ENCODE measurements at places on chromosomes 6 and 20.

DNA sequence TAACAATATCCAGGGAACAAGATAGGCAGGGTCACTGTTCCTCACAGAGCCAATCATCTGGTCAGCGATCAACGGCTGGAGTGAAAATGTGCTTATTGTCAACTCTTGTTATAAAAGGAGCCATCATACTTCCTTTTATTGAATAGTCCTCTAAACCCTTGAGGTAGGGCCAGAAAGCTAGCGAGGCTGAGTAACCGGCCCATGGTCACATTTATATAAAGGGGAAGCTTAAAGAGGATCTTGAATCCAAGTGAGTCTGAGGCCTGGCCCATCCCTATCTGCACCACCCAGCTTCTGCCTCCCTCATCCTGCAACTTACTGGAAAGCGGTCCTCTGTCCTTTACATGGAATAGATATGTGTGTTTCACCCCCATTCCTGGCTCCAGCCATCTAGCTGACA is 9.5 kb downstream of the PHACTR3 start:
- DNase-seq, result no peak

GRCh38 chr6:2209226-2209809 is 36.1 kb downstream of the GMDS start:
- DNase-seq, result peak; percentile 79

DNA sequence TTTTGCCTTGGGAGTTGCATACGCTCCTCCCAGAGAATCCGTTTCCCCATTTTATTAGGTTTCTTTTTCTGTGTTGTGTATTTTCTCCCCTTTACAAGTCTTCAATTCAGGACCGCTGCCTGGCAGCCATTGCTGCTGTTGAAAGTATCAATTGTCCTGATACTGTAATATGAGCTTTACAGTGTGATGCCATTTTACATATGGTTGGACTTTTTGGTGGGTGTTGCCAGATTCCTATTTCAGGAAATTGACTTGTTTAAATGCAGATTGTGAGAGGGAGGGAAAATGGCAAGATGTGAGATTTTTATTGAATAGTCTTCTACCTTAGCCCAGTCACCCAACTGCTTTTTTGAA is 1.2 kb downstream of the PANK2 start:
- no peak for DNase-seq

- DNase-seq, result no peak
These were observed 36.6 kb downstream of the CITED2 start for GRCh38 chr6:139337830-139338229.

DNA sequence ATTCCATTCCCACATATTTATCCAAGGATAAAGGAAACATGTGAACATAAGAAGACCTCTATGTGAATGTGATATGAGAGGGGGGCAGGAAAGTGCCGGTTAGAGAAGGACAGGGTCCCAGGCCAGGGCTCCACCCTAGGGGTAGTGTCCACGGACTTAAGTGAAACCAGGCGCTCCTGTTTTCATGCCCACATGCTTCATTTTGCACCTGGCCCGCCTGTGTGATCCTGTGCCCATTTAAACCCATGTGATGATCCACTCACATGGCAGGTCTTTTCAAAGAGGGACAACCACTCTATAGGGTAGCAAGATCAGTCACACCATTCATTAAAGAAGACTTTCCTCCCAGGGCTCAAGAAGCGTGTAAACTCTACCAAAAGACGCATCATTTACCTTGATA is 865.3 kb upstream of the GJE1 start:
- DNase-seq, result peak; percentile 81

- no peak for DNase-seq
These were observed 46.7 kb downstream of the RALY start for GRCh38 chr20:34040300-34040995.

GRCh38 chr20:19368351-19368750 is 155.9 kb downstream of the SLC24A3 start:
- no peak for DNase-seq

DNA sequence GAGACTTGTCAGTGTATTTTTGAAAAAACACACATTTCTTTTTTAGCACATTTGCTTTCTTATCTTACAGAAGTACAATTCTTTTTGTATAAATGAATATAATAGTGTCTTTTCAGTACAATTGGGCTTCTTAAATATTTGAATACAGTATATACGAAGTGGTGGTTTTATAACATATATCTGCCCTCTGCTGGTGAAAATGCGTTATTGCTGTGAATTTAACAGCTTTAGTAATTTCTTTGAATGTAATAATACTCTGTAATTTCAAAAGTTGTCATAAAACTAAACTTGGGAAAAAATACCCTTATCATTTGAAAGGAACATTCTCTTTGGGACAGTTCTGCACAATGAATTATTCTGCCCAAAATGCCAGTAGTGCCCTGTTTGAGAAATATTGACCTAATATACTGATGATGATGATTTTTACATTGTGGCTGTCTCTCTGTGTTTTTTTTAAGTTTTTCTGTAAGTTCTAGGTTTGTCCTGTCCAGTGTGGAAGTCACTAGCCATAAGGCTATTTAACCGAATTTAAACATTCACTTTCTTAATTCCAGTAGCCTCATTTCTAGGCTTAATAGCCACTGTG is 19.0 kb downstream of the SMAP1 start:
- peak; percentile 22 for DNase-seq

GRCh38 chr6:47428288-47428687 is 49.3 kb upstream of the CD2AP start:
- no peak for DNase-seq

DNA sequence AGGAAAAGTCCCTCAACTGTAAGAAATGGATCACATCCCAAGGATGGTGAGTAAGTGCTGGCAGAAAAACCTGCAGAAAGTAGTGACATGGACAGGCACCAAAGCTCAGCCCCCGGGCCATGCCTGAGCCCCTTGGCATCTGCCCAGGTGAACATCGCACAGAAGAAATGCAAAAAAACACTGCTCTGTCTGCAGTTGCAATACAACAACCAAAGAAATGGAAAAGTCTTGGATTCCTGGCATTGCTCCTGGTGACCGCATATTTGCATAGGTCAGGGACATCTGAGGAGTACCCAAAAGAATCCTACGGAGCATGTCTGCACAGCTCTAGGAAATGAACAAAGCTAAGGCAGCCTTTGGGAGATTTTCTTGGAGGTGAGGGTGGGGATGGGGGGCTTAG is 63.1 kb upstream of the PTPRT start:
- no peak for DNase-seq

DNA sequence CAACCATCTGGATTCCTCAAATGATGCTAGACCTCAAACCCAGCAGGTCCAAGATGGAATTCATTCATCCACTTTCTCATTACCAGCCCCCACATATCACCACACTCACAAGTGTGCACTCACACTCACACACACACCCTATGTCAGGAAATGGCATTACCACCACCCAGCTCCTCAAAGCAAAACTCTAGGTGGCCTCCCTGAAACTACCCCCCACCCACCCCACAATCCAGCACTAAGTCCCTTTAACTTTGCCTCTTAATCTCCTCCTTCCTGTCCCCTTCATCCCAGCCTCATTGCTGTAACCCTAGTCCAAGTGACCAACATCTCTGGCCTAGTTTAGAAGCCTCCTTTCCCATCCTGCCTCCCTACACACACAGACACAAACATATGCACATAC is 109.4 kb downstream of the TNFAIP3 start:
- no peak for DNase-seq

GRCh38 chr20:10671221-10671918 is 2.4 kb downstream of the JAG1 start:
- DNase-seq, result peak; percentile 52

- no peak for DNase-seq
These were observed 41.8 kb downstream of the GPR63 start for GRCh38 chr6:96795481-96795880.

DNA sequence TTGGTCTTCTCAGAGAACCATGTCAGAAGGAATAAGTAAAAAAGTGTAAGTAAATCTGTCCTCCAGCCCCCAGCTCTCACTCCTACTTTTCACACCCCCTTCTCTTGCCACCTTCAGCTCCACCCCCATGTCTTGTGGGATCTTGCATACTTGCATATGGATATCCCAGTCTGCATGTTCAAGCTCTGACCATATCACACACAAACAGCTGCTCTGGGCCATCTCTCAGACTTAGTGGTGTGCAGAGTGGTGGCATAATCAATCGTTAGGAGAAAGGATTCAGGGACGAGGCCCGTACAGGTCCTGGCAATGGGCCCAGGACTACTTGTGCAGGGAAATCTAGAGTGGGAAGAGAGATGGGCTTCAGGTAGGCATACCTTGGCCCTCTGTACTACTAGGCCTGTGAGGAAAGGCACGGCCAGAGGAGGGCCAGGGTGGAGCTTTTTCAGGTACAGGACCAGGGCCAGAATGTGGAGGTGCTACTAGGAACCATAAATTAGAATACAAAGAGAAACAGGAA is 112.0 kb upstream of the SGK1 start:
- DNase-seq, result no peak

- DNase-seq, result no peak
These were observed 210.4 kb upstream of the SULF2 start for GRCh38 chr20:47995661-47996060.

- no peak for DNase-seq
These were observed 401.1 kb downstream of the SAMD5 start for GRCh38 chr6:147909640-147910039.

GRCh38 chr6:998551-998950 is 305.6 kb upstream of the EXOC2 start:
- no peak for DNase-seq

GRCh38 chr6:103326760-103327757 is 1532.7 kb downstream of the HACE1 start:
- peak; percentile 68 for DNase-seq

DNA sequence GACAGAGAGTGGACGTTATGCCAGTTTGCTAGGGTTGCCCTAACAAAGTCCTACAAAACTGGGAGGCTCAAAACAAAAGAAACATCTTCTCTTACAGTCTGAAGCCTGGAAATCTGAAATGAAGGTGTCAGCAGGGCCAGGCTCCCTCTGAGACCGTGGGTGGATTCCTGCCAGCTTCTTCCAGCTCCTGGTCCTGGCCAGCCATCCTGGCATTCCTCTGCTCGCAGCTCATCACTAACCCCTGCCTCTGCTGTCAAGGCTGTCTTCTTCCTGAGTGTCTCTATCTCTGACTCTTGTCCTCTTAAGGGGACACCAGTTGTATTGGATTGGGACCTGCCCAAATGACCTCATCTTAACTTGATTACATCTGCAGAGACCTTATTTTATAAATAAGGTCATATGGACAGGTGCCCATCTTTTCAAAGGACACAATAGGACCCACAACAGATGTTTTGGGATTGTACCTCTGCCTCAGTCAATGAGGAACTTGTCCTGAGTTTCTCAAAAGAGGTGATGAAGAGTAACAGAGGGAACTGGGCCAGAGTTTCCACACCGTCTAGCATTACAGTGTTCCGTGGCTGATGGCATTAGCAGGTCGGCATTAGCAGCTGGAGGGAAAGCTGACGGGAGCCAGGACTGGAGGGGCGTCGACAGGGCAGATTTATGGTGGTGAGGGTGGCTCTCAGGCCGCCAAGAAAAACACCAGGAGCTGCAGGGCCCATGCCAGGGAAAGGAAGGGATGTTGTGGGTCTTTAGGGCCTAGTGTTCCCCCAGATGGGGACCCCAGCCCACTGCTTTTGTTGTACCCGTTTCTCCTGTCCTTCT is 157.3 kb downstream of the TBXT start:
- peak; percentile 91 for DNase-seq

- DNase-seq, result no peak
These were observed 23.9 kb downstream of the RAB44 start for GRCh38 chr6:36721369-36722140.

DNA sequence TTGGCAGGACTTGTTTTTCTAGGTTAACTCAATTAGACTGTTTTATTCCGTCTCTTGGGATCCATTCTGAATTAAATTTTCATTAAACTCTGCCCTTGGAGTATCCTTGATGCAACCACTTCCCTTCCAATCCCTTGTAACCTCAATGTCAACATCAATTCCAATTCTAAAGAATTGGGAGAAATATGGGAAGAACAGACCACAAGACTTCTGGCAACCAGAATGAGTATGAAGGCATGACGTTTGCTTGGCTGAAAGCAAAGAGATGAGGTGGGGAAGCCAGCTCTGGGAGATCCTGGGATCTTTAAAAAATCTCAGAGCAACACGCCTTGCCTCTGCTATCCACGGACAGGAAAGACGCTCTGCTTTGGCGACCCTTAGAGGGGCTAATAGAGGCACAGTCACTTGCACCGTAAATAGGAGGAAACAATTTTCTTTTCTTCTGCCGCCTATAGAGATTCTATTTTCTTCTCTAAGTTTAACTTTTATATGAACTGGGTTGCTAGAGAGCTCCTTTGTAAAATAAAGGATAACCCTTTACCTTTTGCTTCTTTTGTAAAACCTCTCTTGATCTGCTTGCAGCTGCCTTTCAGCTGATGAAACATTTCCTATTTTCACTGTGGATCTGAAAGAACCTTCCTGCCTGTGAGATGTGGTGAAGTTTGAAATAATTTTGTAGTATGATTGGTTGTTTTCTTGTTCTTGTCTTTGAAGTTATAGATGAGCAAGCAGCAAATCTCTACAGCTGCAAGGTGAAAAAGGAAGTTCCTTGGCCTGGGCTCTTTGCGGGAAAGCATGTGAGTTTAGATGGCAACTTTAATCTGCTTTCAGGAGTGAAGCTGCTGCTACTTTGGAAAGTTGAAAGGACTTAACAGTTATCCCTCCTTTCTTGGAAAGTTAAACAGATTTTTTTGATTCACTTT is at the start of gene ASIP:
Gene ASIP, plus strand, starts transcription at position 731 of the 923 bp plus-strand sequence. CDS start 18,952 bp downstream, outside the sequence.
- DNase-seq, result no peak
